Left kidney (tissue), 8 donors: ENCODE measurements at places on chromosomes 4 and X.

DNA sequence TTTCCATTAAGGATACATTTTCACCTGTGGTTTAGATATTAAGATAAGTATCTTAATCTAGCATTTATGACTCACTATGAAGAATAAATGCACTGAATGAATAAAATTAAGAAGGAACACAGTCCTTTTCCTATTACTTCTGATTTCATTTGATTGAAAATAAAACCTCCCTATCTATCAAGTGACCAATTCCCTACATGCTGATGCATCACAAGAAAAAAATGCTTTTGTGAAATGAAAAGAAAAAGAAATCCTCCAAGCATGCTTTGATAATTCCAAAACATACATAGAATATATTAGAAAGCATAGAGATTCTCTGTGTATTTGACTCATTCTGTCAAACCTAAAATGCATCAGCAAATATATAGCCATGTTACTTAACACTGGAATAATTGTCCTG lies 37.1 kb downstream of the PCDH10 start:
- DNase-seq, result no peak

DNA sequence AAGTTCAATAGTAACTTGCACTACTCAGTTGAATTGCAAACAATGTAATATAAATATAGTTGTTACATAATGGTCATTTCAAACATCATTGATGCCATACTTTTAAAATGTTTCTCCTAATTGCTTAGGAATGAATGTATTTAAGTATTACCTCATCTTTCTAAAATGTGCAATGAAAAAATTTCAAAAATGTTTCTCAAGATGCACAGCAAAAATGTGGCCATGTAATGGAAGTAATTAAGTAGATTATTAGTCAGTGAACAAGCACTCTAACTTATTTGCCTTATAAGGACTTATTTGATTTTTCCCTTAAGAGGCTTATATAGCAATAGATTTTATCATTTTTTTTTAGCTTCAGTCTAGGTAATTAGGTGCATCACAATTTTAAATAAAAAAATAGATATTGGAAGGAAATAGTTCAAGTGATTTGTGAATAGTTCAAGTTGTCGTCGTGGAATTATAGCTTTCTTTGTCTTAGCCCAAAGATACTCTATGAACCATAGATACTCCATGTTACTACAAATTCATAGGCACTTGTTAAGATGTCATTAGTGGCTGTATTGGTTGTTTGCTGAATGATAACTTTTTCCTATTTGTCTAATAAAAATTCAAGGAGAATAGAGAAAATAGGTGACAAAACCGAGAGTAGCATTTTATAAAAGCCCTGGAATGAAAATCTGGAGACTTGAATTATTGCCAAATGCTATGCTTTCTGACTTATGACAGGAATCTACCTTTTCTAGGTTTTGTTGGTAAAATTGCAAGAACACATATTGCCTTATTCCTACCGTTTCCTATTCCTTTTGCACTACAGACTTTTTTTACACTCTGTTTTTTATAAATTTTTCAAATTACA lies 118.5 kb downstream of the TLL1 start:
- DNase-seq, result no peak

DNA sequence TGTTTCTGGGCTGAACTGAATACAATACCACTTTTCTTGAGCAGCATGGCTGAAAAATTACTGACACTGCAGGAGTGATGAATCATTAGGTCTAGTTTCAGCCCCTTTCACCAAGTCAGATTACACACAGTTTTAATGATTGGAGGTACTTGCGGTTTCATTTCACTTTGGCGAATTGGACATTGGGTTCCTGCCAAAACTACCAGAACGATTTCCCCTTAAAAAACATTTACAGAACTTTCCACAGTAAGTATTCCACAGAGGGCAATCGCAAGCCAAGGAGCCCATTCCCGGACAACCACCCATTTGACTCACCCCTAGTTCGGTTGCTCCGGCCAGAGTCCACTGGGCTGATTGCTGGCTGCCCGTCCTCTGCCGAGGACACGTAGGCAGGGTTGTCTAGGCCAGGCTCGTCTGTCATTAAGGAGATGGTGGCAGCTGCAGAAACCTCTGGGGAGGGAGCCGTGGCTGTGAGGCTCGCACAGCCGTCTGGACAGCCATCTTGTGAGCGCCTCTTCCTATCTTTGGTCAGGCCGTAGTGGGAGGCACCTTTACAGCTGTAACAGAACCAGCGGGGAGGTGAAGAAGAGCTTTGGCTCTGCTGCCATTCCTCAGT lies 83.5 kb downstream of the LNX1 start:
- no peak for DNase-seq

DNA sequence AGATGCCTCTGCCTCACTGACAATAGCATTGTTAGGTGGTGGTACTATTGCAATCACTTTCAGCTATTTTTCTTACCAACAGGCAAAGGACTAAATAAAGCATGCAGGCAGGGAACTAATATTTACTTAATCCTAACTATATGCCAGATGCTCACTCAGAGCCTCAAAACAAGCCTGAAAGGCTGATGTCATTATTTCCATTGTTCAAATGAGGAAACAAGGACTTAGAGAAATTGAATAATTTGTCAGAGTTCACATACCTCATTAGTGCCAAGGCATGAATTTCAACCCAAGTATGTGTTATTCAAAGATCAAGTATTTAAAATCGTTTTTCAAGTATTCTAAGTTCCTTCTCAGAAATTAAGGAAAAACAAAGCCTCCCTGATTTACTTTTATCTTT lies 374.9 kb upstream of the TECRL start:
- no peak for DNase-seq

GRCh38 chrX:118706681-118707080 lies 20.7 kb upstream of the IL13RA1 start:
- DNase-seq, result no peak

DNA sequence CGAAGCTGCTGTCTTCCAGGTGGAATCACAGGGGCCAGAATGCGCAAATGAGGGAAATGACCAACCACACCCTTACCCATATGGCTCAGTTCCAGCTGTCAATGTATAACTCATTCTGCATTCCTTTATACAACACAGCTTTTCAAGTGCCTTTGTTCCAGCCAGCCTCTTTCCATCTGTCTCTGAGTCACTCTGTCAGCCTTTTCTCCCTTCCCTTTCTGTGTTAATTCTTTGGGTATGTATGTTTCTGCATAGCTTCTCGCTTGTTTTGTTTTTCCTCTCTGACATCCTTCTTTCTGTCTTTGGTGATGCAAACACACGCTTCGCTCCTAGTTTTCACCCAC lies 54.5 kb downstream of the RS1 start:
- peak; percentile 28 for DNase-seq

DNA sequence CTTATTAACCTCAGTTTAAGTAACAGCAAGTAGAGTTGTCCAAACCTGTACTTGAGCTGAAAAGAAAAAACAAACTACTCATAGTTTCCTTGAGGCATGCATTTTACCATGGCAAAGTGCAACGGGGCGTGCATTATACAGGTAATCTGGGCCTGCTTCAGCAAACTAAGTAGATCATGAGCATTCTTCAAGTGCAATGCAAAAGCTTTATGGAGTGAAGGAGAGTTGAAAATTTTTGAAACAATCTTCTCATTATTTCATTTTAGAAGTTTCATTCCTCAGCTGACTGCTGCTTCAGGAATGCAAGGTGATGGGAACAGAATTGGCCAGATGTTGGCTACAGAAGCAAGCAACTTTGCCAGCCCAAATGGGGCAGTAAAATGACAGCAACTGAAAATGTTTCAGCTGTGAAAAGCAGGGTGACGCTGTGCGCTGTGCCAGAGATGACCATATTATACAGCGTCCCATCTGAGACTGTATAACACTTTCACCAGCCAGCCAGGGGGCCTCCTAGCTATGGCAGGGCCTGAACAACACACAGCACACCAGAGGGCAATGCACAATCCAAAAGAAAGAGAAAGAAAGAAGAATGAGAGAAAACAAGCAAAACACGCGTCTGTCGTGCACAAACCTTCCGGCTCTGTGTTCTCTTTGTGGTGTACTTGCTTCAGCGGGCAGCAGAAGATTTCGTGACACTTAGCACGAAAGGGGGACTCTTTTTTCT lies 145.5 kb upstream of the FGF13 start:
- peak; percentile 4 for DNase-seq

DNA sequence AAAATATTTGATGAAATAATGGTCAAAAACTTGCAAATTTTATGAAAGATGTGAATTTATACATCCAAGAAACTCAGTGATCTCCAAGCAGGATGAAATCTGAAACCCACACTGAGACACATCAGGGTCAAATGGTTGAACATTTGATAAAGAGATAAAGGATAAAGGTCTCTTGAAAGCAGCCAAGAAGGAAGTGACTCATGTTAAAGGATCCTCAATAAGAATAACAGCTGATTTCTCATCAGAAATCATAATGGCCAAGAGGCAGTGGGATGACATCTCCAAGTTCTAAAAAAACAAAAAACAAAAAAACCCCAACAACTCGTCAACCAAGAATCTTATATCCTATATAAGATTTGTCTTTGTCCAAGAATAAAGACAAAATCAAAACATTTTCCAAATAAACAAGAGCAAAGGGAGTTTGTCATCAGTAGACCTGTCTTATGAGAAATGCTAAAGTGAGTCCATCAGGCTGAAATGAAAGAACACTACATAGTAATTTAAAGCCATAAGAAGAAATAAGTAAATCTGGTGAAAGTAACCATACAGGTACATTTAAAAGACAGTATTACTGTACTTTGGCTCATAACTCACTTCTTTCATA lies 121.7 kb downstream of the PDS5A start:
- no peak for DNase-seq

DNA sequence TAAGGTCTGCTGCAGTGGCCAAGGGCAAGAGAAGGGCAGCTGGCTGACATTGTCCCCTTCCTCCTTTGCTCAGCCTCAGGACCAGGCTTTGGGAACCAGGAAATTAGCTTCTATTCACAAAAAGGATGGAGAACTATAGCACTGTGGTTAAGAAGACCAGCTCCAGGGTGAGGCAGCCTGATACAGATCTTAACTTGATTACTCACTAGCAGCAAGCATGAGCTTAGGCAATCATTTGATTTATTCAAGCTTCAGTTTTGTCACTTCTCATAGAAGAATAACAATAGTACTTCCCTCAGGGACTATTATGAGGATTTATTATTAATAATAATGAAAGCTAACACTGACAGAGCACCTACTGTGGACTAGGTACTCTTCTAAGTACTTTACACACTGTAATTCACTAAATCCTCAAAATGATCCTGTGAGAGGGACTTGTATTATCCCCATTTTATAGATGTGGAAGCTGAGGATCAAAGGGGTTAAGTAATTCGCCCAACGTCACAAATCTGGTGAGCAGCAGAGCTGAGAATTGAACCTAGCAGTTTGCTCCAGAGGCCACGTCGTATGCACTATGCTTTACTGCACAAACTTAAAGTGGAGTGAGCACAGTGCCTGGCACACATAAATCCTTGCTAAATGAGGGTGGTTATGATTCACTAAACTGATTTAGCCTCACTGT lies 130.4 kb upstream of the PAK3 start:
- no peak for DNase-seq

- no peak for DNase-seq
Observed at GRCh38 chr4:141826260-141826659, 189.9 kb downstream of the IL15 start.

- no peak for DNase-seq
Observed at GRCh38 chr4:56940971-56941370, 33.3 kb downstream of the REST start.

DNA sequence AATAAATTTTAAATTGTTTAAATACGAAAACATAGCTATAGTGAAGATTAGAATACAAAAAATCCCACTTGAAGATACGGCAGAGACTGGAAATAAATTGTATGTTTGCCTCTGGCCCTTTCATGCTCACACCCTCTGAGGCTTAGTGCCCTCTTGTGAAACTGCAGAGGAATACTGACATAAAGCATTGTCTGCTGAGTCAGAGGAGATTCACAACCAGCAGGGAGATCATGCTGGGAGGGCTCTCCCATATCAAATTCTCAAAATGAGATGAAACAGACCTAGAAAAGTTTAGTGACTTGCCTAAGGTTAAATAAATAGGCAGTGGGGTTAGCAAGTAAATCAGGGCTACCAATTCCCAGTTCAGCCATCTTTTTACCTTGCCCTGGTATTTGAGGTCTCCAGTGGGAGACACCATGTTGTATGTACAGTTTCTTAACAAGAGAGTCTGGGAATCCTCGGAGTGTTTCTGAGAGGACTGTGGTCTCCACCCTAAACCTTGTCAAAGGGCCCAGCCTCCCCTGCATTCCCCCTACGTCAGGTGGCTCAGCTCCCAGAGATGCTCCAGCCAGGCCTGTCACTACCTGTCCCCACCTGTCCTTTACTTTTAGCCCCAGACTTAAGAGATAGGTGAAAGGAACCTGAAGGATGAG lies 581.4 kb upstream of the DIPK2B start:
- DNase-seq, result no peak

GRCh38 chrX:42540146-42540545 lies 237.8 kb downstream of the PPP1R2C start:
- no peak for DNase-seq

DNA sequence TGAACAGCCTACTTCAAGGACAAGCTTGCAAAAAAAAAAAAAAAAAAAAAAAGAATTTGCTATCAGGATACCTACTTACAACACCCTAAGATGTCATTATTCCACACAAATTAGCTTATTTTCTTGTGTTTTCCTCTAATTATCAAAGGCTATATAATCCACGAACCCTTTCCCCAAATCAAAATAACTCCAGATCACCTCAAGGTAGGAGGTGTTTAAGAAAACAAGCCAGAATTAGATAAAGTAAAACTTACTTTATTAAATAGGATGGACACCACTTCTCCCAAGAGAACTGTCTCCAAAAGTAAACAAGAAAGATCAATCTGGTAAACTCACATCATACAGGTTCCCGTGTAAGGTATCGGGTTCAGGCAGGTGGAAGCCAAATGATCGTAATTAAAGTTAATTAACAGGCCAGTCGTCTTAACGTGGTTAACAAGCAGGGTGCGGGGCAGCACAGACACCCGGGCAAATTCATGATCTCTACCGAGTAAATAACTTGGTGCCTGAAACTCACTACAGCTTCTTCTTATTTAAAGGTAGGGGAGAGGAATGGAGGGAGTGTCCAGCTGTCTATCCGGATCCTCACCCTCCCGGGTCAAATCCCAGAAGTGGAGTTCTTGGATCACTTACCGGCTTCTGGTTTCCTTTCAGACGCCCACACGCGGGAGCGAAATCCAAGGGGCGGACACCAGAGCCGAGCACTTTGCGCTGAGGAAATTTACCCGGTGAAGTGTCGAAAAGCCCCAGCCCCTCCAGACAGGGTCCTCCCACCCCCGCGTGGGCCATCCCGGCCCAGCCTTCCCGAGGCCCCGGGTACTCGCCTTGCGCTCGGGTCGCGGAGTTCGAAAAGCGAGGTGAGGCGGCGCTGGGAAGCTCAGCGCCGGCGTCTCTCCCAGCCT lies 708 bp downstream of the ARAP2 start:
- DNase-seq, result peak; percentile 58

DNA sequence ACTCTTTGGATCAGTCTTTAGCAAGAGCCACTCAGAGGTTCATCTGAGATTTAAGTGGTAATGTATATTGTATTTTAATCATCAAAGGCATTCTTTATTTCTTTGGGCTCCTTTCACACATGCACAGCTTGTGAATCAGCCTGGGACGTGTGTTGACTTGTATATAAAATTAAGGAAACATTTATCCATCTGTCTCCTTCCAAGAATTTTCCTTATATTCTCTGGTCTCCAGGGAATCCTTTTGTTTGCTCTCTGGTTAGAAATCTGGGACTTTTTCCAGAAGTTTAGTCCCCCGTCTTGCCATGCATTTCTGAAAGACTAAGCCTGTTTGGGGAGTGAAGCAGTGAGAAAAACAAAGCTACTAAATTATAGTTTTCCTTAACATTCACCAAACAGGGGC lies 212.3 kb downstream of the DCAF12L2 start:
- DNase-seq, result peak; percentile 5

- DNase-seq, result no peak
Observed at GRCh38 chr4:54213001-54213400, 16.1 kb upstream of the PDGFRA start.
